ENCODE measurements at places on chromosomes 16 and 17.
A peak's percentile ranks its signal among the peaks of the same experiment; 100 is the strongest.

DNA sequence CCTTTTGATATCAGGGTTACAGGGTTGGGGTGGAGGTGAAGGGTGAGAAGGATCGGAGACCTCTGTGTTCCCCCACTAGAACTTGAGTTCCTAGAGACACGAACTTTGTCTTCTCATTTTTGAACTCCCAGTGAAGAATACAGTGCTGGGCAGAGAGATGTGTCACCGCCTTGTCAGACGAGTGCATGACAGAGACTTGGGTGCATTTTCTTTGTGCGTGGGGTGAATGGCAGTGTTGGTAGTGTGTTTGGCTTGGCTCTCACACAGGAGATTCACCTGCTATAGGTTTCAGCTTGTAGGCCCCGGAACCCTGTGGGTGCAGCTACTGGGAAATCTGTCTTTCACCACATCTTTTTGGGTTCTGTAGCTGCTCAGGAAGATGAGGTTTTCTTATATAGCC is 40.0 kb upstream of the CCR7 start:
- DNase-seq: no peak

DNA sequence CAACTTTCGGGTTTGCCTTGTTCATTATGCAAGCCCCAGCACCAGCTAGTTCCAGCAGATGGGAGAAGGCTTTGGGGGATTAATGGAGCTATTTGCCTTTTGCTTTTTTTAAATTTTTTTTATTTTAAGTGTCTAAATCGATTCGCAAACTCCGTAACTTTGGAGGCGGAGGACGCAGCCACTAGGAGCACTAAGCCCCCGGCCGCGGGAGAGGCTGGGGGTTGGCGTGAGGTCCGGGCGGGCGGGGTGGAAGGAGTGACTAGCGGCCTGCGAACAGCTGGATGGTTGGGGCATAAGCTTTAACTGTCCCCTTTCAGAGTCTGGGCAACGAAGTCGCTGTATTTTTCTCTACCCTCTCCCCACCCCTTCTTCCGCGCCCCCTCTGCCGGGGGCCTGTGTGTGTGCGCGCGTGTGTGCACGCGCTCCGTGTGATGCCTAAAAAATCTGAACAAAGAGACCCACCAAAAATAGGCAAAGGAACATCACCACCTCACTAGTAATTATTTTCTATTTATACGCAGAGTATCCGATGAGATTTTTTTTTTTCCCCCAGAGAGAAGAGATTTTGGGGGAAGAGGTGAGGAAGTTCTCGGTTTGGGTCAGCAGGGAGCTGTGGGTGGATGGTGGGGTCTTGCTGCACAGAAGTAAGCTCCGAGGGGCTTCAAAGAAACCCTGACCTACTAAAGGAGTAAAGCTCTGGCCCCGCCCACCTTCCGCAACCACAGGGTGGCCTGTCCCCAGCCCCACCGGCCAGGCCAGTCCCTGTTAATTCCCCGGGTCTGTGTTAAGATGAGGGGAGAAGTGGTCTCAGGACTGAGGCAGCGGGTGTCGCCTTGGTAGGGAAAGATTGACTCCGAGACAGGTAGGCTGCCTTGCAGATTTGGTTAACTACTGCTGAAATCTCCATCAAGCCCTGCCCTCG is 2.3 kb downstream of the SHISA9 start:
- DNase-seq: no peak

DNA sequence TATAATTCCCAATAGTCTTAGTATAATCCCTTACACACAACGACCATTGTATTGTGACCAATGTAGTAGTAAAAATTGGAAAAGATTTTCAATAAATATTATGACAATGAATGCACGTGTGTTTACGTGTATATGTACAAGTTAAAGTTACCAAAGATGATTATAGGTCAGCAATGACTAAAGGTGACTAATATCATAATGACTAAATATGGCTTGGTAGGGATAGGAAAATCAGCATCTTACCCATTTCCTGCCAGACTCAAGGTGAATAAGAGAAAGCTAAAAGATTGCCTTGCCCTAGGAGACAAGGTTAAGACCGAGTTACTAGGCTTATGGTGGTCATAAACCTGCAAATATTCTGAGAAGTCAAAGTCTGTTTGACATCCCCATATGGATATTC is 34.4 kb downstream of the CPD start:
- no peak for DNase-seq

GRCh38 chr16:31397096-31397660 is 4.0 kb downstream of the ITGAD start:
- no peak for DNase-seq

DNA sequence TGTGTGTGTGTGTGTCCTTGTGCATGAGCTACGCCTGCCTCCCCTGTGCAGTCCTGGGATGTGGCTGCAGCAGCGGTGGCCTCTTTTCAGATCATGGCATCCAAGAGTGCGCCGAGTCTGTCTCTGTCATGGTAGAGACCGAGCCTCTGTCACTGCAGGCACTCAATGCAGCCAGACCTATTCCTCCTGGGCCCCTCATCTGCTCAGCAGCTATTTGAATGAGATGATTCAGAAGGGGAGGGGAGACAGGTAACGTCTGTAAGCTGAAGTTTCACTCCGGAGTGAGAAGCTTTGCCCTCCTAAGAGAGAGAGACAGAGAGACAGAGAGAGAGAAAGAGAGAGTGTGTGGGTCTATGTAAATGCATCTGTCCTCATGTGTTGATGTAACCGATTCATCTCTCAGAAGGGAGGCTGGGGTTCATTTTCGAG is 22.5 kb downstream of the STAT5A start:
- DNase-seq: no peak

GRCh38 chr17:21375162-21375560 is 996 bp upstream of the KCNJ12 start:
- DNase-seq: no peak

GRCh38 chr17:9818760-9819159 is 3.1 kb downstream of the GSG1L2 start:
- no peak for DNase-seq

GRCh38 chr17:17410357-17410756 is 66.4 kb upstream of the MED9 start:
- no peak for DNase-seq

- DNase-seq: peak; percentile 61
These were observed 6.3 kb downstream of the CCDC102A start for GRCh38 chr16:57530104-57530521.

DNA sequence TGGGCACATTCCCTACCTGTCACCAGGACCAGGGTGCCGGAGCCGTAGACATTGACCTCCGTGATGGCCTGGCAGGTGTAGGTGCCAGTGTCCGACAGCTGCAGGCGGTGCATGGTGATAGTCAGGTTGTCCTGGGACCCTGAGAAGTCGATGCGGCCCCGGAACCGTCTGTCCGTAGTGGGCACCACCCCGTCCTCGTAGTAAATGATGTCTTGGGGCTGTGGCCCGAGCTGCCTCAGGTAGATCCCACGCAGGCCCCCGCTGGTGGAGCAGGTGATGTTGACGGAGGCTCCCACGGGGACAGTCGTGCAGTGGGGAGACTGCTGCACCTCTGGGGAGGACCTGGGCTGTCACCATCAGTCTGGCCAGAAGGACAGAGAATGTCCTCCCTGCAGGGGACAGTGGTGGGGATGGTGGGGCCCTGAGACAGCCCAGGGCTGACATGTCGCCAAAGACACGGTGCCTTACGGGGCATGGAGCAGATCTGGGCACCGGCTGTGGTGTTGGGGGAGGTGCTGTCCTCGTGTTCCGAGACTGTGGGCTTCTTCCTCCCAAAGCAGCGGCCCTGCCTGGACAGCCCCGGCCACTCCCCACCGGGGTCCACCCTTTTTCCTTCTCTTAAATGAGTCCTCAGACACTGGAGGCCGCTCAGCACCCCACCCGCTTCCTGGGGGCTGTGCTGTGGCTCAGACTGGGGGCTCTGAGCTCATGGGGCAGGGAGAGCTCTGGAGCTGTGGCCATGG is 586 bp downstream of the CD7 start:
- DNase-seq: no peak

DNA sequence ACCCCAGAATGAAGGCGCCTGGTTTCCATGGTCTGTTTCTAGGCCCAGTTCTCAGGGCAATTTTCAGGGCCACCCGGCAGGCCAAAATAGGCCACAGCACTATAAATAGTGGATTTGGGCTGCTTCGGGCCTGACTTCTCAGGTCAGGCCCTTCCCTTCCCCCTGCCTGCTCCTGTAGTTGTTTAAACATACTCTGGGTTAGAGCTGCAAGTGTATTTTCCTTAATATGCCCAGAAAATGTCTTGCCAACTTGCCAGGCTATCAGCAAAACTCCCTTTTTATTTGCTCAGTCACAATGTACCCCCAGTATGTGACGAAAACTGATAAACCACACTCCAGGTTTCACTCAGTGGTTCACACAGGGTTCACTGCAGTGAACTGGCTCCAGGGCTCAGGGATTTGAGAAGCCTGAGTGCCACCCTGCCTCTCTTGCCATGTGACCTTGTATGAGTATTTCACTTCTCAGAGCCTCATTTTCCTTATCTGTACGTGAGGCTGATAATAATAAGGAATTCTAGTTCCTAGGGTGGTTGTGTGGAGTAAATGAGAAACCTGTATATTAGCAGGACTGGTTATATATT is 76.5 kb downstream of the GPRC5B start:
- DNase-seq: no peak

- no peak for DNase-seq
These were observed 55.7 kb upstream of the AKTIP start for GRCh38 chr16:53558710-53559109.

Data from fibroblast of skin of abdomen (primary cell).